GF-D8 (cell line): ENCODE measurements at places on chromosomes 12 and 14.

DNA sequence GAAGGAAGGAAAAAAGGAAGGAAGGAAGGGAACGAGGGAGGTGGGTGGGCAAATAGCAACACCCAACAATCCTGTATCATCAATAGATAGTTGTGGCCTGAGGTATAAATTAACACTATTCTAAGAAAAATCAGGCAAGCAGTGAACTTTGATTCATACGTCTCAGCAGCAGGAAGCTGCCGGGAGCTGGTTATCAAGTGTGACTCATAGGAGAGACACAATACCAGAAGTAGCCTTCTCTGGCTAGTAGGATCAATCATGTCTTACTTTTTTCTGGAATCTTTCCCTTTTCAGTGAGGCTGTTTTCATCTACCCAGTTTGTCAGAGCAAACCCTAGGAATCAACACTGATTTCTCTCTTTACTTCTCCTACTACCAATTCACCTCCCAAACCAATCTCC is 780.5 kb downstream of the NRXN3 start:
- DNase-seq = no peak

DNA sequence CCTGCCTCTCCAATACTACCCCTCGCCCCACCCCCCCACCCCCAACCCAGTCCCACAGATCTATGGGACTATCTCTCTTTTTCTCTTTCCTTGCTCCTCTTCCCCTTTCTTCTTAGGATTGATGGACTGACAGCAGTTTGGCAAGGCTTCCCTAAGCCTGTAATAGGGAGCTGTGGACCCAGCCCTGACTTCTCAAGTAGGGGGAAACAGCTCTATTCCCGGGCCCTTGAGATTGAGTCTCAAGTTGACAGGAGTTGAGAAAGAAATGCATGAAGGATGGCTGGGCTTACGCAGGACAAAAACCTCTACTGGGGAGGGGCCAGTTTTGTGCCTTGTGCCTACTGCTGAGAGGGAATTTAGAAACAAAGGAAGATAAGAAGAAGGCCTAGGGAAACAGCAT is 60.4 kb downstream of the SMUG1 start:
- DNase-seq = no peak

DNA sequence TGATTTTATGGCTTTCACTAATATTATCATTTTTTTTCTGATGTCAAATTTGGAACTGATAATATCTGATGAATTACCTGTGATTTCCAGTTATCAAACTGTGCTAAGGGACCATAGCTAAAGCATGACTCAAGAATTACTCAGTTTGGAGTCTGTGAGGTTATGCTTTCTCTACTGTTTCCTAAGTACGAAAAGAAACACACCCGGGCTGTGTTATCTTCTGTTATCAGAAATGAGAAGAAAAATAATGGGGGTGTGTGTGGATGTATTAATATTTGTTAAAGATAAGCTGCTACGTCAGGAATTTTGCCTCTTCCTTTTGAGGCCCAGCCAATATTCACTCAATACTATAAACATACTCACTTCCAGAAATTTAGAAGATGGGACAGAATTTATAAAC is 1401.9 kb upstream of the FLRT2 start:
- no peak for DNase-seq

DNA sequence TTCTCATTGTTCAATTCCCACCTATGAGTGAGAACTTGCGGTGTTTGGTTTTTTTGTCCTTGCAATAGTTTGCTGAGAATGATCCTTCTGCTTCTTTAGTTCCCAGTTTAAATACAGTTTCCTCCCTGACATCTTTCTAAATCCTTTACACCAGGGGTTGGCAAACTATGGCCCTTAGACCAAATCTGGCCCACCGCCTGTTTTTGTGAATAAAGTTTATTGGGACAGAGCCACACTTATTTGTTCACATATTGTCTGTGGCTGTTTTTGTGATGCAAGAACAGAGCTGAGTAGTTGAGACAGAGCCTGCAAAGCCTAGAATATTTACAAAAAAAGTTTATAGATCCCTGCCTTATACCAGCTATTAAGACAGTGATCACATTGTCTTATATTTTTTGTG is 53.7 kb downstream of the SERPINA10 start:
- no peak for DNase-seq

DNA sequence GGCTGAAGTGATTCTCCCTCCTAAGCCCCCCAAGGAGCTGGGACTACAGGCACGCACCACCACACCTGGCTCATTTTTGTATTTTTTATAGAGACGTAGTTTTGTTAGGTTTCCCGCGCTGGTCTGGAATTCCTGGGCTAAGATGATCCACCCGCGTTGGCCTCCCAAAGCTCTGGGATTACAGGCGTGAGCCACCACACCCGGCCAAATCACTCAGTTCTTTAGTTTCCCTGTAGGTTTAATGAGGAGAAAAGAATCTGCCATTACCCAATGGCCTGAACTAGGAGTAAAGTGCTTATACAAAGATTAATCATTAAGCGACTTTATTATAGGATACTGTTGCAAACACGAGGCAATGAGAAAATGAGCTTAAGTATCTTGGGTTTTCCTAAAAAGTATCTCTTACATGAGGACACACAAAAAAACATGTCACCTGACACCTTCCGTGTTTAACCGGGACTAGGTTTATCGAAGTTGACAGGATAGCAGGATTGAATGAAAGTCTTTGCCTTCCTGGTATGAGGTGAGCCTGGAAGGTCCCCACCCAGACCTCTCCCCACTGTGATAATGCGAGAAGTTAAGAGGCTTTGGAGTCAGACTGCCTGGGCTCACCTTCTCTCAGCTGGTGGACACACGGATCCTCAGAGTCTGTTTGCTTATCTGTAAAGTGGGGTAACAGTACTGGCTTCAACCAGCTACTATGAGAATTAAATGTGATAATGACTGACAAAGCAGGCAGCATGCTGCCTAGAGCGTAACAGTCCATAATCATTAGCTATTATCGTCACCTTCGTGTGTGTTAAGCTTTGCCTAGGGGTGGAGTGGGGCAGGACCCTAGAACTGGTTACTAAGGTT is 133.5 kb upstream of the KRAS start:
- no peak for DNase-seq

GRCh38 chr14:61923348-61923747 is 161.1 kb downstream of the SNAPC1 start:
- no peak for DNase-seq

GRCh38 chr12:93743229-93743998 is 66.2 kb downstream of the CRADD start:
- no peak for DNase-seq

GRCh38 chr14:104708606-104709268 is 15.3 kb upstream of the ADSS1 start:
- DNase-seq = no peak

DNA sequence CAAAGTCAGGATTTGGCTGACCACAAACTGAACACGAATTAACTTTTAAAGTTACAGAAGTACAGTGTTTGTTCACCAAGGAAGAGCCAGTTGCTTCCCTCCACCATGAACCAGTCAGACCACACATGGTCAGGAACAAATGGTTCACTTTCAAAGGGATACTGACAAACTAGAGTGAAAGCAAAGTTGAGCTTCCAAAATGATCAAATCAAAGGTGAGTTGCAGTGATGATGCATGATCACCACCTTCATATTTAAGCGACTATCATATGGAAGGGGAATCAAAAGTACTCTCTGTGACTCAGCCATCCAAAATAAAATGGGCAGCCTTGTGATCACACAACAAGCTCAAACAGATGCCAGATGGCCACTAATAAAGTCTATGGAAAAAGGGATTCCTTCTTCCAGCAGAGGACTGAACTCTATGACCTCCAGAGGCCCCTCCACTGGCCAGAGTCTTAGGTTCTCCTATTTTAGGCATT is 13.1 kb downstream of the NT5DC3 start:
- DNase-seq = no peak

DNA sequence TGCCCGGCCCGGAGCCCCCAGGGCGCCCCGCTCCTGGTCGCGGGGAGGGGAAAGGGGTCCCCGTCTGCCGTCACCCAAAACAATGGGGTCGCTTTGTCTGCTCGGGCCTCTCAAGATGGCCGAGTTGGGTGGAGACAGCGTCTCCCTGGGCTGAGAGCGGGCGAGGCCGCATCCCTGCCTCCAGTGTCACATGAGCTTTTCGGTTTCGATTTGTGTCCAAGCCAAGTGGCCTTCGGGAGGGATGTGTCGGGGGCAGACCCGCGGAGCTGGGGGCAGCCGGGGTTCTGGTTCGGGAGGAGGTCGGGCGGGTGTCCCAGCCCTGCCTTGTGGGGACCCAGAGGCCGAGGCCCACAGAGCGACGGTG is 790 bp downstream of the DYNC1H1 start:
- no peak for DNase-seq

- DNase-seq = no peak
Observed at GRCh38 chr12:94203181-94203546, 54.8 kb downstream of the PLXNC1 start.

- no peak for DNase-seq
Observed at GRCh38 chr12:44369998-44370397, 506.1 kb downstream of the NELL2 start.

DNA sequence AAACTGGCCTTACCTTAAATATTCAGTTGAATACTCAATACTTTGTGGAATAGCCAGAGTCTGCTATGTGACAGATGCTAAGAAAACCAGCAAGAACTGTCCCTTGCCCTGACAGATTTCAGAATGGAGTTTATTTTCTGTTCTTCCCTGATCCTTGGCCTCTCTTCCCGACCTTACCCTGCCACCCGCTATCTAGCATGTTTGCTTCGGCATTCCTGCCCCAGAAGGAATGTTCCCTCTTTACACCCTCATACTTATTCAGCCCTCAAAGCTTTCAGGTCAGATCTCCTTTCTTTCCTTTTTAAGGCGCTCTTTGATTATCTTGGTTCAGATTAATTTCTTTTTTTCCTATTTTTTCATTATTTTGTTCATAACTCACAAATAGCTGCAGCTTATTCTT is 21.8 kb downstream of the SUSD6 start:
- no peak for DNase-seq

- DNase-seq = no peak
Observed at GRCh38 chr14:85542623-85543022, 12.7 kb downstream of the FLRT2 start.

DNA sequence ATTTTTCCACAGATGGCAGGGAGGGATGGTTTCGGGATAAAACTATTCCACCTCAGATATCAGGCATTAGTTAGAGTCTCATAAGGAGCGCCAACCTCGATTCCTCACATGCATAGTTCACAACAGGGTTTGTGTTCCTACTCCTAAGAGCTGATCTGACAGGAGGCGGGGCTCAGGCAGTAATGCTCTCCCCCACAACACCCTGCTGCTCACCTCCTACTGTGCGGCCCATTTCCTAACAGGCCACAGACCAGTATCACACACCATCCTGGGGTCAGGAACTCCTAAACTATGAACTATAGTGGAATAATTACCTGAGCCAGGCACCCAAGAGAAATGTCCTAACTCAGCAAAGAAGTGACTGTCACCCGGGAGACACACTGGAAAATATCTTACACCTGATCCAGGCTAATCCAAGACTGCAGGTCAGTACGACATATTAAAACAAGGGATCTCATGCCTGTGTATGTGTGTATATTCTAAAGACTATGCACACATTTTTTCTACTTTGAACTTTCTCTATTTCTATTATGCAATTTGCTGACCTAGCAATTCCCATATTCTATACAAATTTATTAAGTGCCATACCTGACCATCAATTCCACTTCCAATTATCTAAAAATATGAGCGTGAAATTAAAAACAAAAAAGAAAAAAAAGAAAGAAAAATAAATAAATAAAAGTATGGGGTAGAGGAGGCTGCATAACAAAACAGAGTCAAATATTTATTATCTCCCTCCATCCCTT is 4.7 kb downstream of the NAA25 start:
- DNase-seq = no peak

- DNase-seq = no peak
Observed at GRCh38 chr14:99566009-99566389, 38.0 kb downstream of the CCDC85C start.

DNA sequence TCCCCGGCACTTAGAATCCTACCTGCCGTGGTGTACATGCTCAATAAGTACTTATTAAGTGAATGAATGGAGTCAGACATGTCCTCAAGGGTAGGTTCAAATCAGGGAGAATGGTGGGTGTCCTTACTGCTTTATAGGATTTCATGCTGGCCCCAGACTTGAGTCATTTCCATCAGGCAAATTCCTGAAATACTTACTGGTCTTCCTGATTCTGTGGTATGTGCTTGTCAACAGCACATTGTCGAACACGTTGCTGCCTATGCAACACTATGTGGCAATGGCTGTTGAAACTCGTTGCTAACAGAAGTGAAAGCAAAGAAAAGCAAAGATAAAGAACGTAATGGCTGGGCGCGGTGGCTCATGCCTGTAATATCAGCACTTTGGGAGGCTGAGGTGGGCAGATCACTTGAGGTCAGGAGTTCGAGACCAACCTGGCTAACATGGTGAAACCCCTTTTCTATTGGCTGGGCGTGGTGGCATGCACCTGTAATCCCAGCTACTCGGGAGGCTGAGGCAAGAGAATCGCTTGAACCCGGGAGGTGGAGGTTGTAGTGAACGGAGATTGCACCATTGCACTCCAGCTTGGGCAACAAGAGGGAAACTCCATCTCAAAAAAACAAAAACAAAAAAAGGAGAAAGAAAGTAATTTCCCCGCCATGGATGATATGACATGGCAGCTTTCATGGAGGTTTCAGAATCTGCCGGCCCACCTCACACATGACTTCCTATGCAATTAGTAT is 214.9 kb downstream of the ZFP36L1 start:
- DNase-seq = no peak

- no peak for DNase-seq
Observed at GRCh38 chr14:23562822-23563472, 4.6 kb downstream of the AP1G2 start.

DNA sequence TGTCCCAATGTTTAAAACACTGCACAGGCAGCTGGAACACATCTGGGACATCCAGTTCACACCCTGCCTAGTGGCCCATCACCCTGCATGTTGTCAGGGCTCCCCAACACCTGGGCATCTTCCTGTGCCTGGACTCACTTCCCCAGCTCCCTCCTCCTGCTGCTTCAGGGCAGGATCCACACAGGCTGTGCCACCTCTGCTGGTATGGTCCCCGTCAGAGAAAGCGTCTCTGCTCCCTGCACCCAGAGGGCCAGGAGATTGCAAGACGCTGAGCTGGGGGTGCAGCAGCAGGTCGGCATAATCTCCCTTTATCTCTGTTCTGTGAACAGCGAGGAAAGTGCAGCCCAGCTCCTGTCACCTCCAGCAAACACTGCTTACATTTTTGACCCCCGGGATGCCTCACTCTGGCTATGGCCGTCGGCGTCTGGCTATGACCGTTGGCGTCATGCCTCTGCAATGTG is 124.3 kb downstream of the ADGRD1 start:
- DNase-seq = no peak

DNA sequence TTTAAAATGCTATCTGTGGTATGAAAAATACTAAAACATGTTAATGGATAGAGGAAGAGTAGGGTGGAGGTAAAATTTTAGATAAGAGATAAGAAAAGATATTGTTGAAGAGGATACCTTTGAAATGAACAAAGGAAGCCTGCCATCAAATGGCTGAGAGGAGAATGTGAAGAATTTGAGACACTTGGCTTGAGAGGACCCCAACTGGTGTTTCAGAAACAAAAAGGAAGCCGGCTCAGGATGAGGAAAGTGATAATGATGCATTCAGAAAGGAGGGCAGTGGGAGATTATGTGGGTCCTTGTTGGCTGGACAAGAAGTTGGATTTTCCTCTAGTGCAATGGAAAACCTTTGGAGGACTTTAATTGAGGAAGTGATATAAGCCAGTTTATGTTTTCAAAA is 264.4 kb downstream of the DUSP6 start:
- no peak for DNase-seq
